NCI-H774 (cell line): ENCODE measurements at places on chromosomes 16 and 17.
A peak's percentile ranks its signal among the peaks of the same experiment; 100 is the strongest.

DNA sequence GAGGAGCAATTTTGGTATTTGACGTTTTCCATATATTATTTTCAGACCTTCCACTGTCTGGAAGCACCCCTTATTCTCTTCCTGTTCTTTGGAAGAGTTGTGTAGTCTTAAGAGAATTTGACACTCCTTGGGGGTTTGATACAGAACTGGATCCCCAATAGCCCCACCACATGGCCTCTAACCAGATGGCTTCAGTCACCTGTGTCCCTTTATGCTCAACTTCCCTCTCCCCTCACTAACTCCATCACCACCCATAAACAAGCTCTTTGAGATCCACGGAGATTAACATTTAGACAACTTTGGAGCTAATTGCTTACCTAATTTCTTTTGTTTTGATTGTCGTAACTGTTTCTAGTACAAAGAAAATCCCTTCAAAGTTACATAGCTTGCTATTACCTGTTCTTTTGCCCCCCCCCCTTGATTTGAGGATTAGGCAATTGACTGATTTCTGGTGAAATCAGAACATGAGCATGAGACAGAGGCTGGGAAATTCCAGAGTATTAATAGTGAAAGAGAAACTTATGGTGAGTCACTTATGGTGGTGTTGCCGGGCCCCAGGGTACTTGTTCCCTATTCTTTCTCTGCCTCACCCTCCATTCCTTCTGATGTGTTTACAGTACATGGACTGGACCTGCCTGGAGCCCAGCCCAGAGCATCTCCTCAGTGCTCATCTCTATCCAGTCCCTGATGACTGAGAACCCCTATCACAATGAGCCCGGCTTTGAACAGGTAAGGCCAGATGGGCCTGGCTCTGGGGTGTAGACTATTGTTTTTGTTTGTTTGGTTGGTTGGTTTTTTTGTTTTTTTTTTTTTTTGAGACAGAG lies 7.5 kb downstream of the UBE2Z start:
- DNase-seq, result no peak

DNA sequence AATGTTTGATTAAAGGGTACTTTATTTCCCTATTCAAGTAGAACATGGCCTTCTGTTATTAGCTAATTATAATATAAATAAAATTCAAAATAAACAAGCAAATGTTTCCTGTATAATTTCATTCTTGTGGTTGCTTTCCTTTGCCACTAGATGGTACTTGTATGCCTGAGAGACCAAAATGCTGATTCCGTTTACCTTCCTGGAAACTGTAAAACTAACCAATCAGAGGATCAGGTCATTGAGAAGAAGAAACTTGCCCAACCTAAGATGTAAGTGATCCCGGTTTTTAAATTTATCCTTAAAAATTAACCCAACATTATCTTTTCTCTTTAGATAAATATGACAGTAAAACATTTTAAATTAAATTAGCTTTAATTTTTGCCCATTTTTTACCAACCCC lies 8.1 kb upstream of the ABCA5 start:
- DNase-seq, result peak; percentile 40

DNA sequence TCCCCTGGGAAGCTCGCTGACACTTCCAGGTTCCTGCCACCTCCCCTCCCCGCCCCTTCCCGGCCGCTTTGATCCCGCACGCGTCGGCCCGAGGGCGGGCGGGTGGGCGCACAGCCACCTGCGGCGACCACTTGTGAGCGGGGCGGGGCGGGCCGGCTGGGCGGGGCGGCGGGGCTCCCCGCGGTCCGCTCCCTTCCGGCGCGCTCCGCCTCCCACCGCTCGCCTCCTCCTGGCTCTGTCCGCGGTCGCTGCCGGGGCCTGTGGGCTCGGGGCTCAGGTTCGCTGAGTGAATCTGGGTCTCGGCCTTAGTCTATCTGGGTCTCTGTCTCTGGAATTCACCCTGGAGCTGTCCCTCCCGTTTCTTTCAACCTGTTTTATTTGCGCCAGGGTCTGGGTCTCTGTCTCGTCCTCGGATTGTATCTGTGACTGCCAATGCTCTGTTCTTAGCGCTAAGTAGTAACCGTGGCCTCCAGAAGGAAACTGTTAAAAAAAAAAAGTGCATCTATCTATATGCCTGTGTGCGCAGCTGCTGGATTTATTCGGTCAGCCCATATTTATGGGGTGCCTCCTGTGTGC lies 2.7 kb upstream of the HES7 start:
- no peak for DNase-seq

- peak; percentile 16 for DNase-seq
These were observed 160.4 kb downstream of the CMIP start for GRCh38 chr16:81604960-81605383.

DNA sequence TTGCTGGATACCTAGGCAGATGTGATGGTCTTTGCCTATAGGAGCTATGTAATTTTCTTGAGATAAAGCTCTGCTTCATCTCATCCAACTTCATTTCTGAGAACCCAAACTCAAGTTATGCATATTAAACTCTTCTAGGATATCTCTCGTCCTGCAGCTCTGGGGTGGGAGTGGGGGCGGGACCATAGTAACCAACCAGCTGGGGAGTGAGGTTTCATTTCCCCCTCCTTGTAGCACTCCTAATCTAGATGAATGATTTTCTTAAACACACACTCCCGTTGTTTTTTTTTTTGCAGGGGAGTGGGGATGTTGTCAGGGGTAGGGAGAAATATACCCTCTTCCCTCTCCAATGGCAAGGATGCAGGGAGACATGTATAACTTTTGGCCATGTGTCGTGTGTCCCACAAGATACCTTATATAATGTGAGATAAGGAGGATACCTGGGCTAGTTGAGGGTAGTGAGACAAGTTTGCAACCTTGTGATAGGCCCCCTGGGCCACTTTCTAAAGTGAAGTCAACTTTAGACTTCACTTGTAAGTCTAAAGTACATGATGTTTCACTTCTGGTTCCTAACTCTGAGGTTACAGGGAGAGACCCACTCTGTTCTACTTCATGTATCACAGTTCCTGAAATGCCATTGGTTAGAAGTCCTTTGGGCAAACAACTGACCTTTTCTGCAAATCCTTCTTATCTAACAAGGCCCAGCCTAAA lies 10.5 kb upstream of the HEATR6 start:
- DNase-seq, result no peak

- no peak for DNase-seq
These were observed 102.1 kb upstream of the SIAH1 start for GRCh38 chr16:48487287-48487686.

- no peak for DNase-seq
These were observed 167.2 kb upstream of the CDH11 start for GRCh38 chr16:65289022-65289421.

DNA sequence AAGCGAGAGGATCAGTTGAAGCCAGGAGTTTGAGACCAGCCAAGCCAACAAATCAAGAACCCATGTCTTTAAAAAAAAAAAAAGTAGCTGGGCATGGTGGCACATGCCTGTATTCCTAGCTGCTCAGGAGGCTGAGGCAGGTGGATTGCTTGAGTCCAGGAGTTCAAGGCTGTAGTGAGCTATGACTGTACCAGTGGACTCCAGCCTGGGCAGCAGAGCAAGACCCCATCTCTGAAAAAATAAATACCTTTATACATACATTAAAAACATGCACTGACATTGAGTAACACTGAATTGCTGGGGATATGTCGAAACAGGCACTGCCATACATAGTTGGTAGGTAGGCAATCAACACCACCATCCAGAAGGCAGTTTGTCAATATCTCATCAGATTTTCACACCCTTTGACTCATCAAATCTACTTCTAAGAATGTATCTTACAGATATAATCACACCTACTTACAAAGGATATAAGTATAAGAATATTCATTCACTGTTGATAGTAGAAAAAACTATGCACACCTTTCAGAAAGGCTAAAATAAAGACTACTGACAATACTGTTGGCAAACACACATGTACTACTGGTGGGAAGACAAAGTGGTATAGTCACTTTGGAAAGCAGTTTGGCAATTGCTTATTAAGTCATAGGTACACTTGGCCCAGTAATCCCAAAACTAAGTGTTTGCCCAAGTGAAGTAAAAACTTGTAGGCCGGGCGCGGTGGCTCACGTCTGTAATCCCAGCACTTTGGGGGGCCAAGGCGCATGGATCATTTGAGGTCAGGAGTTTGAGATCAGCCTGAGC lies 6.4 kb upstream of the CEP20 start:
- DNase-seq, result no peak

DNA sequence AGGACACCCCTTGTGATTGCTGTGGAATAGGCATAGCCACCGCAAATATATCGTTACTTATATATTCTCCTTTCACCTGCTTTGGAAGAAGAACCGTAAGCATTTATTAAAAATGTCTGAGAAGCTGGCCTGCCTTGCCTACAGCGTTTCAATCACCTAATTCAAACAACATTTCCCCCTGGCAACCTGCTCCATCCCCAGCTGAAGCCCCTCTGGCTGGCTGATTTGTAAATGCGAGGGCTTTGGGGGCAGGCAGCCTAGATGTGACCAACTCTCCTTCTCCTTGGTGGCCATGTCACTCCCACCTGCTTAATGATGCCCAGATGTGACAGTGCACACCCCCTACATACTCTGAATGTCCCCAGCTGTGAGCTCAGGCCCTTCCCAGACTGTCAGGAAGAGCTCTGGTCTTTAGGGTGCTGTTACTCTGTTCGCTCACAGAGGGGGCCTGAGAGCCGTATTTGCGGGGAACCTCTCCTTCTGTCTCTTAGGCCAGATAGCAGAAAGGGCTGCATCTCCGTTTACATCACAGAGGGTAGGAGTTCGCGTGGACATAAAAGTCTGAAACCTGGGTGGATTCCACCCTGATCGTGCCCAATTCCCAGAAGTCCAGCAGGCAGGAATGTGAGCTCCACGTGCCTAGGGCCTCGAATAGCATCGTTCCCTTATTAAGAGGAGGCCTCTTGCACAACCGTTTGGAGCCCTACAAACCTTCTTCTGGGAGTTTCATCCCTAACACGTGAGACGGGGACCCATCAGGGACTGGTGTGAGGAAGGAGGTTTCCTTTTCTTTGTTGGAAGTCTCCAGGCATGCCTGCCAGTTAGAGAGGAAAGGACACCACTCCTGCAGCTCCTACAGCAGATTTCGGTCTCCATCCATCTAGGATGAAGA lies 2.4 kb upstream of the SDK2 start:
- no peak for DNase-seq

- no peak for DNase-seq
These were observed 91.1 kb downstream of the ANKFN1 start for GRCh38 chr17:56244268-56244890.

DNA sequence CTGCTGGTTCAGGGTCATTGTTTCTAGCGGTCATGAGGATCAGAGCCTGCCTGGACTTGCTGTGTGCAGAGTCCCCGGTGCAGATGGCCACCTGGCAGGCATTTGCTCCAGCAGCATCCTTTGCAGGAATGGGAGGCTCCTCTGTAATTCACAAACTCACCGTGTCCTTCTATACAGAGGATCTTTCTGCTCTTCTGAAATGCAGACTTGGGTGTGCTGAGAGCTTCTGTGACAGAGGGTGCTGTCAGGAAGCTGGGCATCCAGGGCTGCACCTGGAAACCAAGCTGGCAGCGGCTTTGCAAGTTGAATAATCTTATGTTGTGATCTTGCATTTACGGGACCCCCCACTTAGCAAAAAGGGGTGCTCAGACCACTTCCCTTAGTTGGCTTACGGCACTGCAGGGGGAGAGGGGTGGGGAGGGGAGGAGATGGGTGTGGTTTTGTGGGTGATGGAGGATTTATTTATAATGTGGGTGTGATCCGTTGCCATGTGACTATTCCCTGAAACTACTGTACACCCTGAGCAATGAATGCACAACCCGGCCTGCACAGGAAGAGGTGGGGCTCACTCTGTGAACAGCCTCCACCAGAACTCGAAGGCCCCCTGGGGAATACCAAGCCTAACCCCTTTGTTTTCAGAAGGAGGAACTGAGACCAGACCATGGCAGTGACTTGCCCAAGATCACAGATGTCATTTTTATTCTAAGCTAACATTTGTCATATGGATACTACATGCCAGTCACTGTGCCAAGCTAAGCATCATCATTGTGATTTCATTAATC lies 178.3 kb downstream of the PRKCB start:
- no peak for DNase-seq

DNA sequence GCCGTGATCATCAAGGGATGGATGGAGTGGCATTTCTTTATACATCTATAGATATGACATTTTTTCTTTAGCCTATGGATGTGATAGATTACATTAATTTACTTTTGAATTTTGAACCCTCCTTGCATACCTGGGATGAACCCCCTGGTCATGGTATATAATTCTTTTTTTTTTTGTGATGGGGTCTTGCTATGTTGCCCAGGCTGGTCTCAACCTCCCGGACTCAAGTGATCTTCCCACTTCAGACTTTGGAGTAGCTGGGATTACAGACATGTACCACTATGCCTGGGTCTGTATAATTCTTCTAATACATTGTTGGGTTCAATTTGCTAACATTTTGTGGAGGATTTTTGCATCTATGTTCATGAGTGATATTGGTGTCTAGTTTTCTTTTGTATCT lies 1.7 kb upstream of the TNS4 start:
- DNase-seq, result no peak

GRCh38 chr17:6596941-6597340 lies 40.6 kb upstream of the PITPNM3 start:
- DNase-seq, result no peak

GRCh38 chr17:37708008-37708615 lies 36.7 kb downstream of the HNF1B start:
- DNase-seq, result no peak

- no peak for DNase-seq
These were observed 1.5 kb downstream of the TNRC6C start for GRCh38 chr17:77959926-77960521.

DNA sequence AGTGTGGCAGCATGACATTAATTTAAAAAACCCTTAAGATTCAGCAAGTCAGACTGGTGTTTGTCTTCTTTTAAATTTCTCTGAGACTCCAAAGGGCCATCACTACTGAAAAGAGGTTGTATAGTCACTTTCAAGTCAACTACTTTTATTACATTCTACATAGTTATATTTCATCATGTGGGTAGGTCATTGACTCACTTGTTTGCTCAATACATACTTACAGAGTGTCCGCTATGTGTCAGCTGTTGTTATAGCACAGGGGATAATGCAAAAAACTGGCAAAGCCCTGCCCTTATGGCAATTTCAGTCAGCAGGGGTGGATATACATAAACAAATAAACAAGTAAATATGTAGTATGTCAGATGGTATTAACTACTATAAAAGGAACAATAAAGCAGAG lies 2.5 kb upstream of the MYH4 start:
- no peak for DNase-seq

DNA sequence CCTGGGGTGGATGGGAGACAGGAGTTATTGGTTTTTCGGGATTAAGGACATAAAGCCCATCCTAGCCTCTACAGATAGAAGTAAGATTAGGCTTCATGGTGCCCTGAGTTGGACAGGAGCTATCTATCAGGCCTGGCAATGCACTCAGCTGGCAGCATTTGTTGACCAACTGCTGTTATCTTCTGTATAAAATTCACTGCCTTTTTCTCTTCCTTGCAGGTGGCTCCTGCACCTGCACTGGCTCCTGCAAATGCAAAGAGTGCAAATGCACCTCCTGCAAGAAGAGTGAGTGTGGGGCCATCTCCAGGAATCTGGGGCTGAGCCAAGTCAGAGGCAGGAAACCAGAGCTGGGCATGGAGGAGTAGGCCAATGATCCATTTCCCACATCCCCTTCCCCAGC lies 579 bp downstream of the MT1A start:
- no peak for DNase-seq
